ENCODE measurements at places on chromosomes 13 and 19.

- no peak for DNase-seq
Measured at GRCh38 chr13:46679369-46680120, 117.4 kb downstream of the ESD start.

GRCh38 chr19:23916991-23917390 is 2.3 kb downstream of the ZNF726 start:
- no peak for DNase-seq

DNA sequence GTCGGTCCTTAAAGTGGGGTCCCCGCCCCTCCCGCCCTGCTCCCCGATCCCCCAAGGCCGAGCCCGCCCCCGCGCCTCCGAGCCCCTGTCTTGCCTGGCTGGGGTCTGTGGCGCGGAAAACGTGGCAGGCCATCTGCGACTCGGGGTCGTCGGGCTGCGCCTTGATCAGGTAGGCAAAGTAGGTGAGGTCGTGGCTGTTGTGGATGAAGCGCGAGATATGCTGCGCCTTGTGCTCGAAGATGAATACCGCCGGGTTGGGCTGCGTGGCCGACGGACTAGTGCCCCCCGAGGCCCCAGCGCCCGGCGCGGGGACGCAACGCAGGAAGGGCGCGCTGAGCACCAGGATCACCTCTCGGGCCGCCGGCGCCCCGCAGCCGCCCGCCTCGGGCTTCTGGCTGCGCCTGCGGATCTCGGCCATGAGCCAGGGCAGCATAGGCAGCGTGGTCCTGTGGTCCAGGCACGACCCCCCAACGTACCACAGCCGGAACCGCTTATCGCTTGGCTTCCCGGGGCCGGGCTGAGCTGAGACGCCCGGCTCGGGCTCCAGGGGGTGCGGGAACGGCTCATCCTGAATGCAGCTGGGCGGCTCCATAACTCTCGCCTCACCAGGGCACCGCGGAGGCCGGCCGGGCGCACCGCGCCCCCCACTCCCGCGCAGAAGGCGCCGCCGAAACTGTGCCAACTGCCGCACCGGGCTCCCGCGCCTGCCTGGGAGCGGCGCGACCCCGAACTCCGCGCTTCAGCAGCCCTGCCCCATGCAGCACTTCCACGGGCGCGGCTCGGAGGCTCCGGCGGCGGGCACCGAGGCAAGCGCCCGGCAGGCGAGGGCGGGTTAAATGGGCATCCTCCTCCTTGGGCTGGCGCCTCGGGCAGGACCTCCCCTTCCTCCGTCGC is 546 bp downstream of the TBC1D4 start:
- peak; percentile 64 for DNase-seq

GRCh38 chr19:35204799-35205732 is 23.5 kb downstream of the FAM187B start:
- DNase-seq, result no peak

- no peak for DNase-seq
Measured at GRCh38 chr13:56351041-56351440, 789.7 kb upstream of the PRR20A start.

Data from mesothelial cell of epicardium (in vitro differentiated cells).